Upper lobe of right lung (tissue), 1 donor: ENCODE measurements at places on chromosomes 1 and 21.

DNA sequence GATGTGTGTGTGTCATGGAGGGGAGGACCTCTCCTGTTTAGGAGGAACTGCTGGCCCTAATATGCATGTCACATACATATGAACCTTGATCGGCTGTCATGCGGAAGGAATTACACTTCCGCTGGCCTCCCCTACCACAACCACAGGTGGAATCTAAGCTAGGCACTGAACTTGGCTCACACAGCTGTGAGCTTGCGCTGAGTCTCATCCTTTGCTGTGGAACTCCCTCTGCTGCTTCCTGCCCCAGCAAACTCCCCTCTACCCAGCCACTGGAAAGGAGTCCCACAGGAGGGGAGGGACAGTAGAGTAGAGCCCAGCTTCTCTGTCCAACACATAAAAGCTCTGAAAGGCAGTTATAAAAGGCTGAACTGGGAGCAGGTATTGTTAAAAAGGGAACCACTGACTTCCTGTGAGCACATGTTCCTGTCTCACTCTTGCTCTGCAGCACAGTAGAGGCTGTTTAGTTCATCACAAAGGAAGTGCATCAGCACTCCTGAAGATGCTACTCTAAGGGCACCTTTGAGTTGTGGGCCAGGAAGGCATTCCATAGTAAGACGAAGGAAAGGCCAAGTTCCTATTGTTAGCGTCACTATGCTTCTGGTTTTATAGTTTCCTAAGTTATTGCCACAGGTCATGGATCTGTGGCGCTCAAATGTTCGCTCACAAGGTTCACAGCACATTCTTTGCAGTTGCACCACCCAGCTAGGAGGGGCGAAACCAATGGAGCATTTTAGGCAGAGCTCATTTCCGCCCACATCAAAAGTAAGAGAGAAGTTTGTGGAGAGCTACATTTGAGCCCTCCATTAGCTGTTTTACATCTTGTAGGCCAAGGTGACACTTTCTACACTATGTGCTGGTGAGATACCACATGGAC is 17.7 kb upstream of the PTPRC start:
- no peak for DNase-seq

- no peak for DNase-seq
Measured at GRCh38 chr21:35646606-35647005, 413.7 kb downstream of the SETD4 start.

- DNase-seq: no peak
Measured at GRCh38 chr1:109392037-109392787, 5.5 kb downstream of the SORT1 start.

DNA sequence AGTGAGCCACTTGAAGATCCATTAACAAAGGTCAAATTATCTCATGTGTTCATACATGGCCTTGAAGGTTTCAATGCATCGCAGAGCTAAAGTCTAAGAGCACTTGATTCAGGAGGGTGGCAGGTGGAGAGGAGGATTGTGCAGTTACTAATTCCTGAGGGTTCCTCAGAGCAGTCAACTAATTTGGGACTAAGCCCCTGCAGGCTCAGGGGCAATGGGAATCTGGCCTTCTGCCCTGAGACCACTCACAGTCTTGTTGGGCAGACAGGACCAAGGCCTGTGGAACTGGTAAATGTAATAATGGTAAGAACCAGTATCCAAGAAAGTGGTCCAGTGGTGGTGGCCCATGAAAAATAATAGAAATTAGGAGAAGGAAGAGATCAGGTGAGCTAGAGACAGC is 127.4 kb upstream of the HMGB4 start:
- no peak for DNase-seq

DNA sequence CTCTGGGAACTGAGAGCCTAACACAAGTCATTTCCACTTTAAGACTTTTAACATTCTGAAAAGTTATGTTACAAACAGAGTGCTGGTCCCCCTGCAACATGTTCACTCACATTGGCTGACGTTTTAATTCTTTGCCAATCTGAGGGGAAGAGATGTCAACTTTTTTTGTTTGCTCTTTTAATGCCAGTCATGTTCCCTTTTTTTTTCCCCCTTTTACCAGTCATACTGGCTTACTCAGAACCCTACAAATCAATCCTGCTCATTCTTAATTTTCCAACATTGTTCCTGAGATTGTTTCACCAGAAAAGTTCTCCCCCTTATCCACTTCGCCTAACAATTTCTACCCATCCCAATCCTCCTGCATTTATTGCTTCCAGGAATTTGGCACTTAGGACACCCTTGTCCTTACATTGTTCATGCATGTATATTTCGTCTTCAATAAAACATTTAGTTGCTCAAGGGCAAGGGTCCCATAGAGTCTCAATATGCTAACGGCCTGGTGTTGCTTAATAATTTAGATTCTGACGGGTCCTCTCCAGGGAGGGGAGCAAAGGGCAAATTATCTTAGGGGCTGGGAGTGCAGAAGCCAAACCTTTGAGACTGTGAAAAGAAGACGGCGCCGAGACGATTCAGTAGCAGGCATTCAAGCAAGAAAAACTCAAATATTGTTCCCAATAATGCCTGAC is 624 bp upstream of the CR1L start:
- DNase-seq: no peak

DNA sequence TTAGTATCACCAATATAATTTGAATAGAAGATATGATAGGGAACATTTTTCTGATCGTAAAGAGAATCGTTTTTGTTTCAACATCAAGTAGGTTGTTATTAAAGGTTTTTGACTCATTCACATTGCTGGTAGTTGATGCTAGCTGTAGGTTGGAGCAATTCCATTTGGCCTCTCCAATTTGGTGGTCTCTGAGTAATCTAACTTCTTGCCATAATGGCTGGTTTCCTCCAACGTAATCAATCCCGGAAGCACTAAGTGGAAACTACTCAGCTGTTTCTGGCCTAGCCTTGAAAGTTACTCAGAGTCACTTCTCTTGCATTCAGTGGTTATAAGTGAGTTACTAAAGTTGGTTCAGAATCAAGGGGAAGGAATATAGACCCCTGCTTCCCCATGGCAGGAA is 26.0 kb downstream of the RCOR3 start:
- no peak for DNase-seq

DNA sequence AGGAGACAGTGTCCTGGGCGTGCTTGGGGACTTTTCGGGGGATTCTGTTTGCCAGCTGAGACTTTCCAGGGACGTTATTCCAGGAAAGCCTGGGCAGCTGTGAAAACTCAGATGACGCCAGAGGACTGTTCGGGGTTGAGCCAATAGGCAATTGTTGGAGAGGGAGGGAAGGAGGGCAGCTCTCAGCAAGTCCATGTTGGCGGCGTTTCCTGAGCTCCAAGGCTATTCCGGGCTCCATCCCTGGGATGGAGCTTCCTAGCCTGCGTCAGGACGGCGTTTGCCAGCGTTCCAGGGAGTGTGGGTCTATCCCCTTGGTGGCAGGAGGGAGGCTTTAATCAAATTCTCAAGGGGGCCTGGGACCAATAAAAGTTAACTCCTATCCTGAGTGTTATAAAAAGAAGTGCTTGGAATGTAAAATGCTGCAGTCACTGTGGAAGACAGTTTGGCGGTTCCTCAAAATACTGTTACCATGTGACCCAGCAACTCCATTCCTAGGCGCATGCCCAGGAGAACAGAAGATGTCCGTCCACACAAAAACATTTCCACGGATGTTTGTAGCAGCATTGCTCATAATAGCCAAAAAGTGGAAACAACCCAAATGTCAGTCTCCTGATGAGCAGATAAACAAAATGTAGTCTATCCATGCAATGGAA is 15.2 kb downstream of the SLC27A3 start:
- no peak for DNase-seq

GRCh38 chr1:53729456-53730223 is 9.3 kb downstream of the GLIS1 start:
- no peak for DNase-seq

- DNase-seq: no peak
Measured at GRCh38 chr1:239185245-239185619, 201.1 kb upstream of the CHRM3 start.

GRCh38 chr1:206784471-206784903 is 12.2 kb upstream of the IL10 start:
- no peak for DNase-seq

DNA sequence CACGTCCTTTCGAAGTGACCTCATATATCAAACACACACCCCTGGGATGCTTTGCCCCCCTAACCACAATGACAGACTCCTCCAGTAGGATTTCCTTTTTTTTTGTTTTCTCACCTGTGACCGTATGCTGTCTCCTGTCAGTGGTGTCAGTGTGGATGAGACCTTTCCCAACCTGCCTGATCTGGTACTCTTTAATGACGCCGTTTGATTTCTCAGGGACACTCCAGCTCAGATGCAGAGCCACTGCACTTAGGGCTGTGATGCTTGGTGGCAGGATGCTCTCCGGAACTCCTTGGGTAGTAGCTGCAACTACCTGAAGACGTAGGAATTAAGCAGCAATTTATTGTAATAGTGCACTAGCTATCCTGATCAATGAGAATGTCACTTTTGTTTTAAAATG is 212.6 kb downstream of the KCTD3 start:
- DNase-seq: no peak

- DNase-seq: peak; percentile 73
Measured at GRCh38 chr1:186828611-186829454, at the start of gene PLA2G4A. Gene PLA2G4A, plus strand, starts transcription at chr1:186828949. Its CDS starts 25,406 bp downstream, at chr1:186854355.

DNA sequence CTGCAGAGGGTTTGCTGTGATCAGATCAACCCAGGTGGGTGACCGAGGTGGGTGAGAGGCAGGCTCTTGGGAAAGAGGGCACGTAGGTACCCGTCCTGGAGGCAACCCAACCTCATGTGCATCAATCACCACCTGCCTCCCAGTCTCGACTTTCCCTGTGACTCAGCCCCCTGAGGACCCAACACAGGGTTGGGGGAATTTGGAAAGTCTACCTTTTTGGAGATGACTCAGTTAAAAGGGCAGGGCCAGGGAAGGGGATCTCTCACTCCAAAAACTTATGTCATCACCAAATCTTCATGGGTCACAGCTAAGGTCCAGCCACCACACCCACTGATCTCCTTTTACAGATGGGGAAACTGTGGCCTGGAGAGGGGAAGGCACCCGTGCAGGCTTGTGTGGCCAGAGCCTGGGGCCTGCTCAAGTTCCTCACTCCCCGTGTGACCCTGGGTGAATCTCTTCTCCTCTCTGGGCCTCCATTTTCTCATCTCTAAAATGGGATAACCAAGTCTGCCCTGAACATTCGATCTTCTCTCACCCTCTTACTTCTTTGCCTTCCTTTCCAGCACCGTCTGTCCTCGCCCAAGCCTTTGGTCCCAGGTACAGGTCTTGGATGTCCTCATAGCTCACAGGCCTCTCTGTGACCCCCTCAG is 34.6 kb upstream of the WNT4 start:
- no peak for DNase-seq

GRCh38 chr1:5571438-5571837 is 420.8 kb downstream of the NPHP4 start:
- DNase-seq: no peak

GRCh38 chr1:3012456-3013291 is 8.6 kb upstream of the ACTRT2 start:
- DNase-seq: peak; percentile 79

DNA sequence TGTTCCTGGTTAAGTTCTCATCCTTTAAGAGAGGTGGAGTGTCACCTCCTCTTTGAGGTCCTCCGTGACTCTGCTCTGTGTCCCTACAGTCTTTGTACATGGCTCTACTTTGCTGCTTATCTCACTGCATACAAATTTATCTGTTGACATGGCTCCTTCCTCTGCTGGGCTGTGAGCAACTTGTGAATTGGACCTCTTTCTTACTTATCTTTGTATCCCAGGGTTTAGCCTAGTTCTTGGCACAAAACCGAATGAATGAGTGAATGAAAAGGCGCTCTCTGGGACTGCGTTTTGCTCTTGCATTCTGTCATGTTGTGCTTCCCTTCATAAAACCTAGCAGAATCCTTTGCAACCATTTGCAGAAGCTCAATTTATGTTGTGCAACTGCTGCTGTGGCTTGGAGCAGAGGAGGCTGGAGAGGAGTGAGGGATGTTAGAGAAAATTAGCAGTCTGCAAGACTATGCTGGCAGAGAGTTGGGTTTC is 12.4 kb downstream of the SLC26A9 start:
- DNase-seq: no peak

DNA sequence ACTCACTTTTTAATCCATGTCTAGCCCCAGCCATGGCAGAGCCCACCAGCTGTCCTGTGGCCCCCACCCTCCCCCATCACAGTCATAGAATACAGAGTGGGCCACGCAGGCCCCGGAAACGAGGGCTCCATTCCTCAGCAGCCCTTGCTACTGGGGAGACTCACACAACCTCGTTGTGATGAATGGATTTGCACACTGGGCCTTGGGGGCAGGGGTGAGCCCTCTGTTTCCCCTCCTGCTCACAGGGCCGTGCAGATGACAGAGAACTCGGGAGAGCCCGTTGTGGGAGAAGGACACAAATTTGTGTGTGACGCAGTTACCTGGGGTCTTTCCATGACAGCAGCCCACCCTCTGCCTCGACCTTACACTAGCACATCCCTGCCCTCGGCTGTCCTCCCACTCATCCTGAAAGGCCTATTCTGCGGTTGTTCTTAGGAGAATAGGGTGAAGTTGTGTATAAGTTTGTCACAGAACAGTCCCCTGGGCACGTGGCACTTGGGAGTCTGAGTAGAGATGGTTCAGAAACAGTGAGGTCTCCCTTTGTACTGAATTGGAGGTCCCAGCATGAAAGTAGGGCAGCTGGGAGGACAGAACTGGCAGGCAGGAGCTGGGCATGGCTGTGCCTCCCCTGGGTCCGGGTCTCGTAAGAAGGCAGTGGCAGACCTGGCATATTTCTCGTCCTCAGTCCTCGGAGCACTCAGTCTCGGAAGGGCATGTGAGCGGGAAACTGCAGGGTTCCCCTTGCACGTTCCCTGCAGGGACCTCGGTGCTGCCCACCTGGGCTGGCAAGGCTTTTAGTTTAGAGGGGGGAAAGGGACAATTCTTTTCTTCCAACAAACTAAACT is 6.8 kb downstream of the AGT start:
- no peak for DNase-seq

DNA sequence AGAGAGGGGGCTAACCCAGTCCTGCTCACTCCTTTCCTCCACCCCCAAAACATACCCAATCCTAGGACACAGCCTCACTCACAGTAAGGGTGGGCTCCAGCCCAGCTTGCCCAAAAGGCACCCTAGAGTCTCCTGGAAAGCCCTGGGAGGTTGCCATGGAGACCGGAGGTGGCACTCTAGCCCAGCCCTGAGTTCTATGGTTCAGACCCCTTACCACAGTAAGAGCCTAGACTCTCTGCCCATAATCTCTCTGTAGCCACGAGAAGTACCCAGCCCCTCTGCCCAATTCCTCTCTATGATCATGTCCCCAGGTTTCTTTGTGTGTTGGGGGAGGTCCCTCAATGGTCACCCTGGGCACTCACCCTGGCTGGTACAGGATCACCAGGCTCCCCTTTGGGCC is 14.4 kb downstream of the COL16A1 start:
- DNase-seq: no peak

- no peak for DNase-seq
Measured at GRCh38 chr1:59020151-59020997, 236.5 kb upstream of the JUN start.
